ENCODE measurements at places on chromosomes 3 and 15.
A peak's percentile ranks its signal among the peaks of the same experiment; 100 is the strongest.

DNA sequence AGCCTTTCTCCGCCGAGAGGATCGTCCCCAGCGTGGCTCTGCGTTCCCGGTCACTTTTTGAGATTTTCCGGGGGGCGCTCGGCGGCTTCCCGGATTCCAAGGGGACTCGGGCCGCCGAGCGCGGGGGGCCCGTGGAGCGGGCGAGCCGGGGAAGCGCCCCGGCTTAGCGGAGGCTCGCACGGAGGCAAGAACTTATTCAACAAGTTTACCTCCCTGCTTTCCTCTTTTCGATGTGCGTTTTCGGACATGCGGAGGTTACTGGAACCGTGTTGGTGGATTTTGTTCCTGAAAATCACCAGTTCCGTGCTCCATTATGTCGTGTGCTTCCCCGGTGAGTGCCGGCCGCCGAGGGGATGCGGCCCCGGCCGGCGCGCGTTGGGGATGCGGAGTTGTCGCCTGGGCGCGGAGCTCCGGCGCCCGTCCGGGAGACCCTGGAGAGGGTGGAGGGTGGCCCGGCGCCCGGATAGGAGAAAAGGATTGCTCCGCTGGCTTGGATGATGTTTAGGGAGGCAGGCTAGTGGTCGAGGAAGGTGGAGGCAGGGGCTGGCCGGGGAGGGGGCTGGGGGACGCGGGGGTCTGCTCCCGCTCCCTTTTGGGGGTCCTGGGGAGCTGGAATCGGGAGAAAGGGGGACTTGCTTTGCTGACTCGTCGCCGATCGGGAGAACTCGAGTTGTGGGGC is 810 bp downstream of the PTPRG start:
- peak; percentile 17 for DNase-seq

- no peak for DNase-seq
Measured at GRCh38 chr3:196175722-196176121, 35.5 kb downstream of the ZDHHC19 start.

DNA sequence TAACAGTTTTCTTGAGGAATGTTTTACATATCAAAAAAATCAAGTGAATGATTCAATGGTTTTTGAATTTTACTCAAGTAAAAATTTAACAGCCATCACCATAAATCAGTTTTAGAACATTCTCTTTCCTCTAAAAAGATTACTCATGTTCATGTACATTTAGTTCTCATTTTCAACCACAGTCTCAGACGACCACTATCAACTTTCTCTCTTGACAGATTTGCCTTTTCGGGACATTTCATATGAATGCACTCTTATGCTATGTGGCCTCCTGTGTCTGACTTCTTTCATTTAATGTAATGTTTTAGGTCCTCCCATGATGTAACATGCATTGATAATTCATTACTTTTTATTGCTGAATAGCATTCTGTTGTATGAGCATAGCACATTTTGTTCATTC is 309.3 kb upstream of the PLSCR5 start:
- DNase-seq = no peak

GRCh38 chr3:94291686-94292085 is 228.8 kb downstream of the NSUN3 start:
- DNase-seq = no peak

GRCh38 chr3:81554801-81555200 is 206.6 kb downstream of the GBE1 start:
- DNase-seq = peak; percentile 4

DNA sequence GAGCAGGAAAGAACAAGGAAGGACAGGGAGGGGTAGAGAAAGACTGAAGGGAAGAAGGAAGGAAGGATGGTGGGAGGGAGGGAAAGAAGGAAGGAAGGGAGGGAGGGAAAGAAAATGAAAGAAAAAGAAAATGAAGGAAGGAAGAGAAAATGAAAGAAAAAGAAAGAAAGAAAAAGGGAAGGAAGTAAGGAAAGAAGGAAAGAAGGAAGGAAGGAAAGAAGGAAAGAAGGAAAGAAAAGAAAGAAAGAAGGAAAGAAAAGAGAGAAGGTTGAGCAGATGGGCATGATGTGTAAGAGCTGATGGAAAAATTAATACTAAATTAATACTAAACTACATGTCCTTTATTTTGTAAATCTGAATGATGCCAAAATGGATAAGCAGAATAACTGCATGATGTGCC is 418.3 kb upstream of the CDIN1 start:
- DNase-seq = no peak

Data from EL (cell line).